NCI-H2171 treated with DMSO at 0.1 percent for 48 hours (cell line): ENCODE measurements at places on chromosomes 11 and 22.

GRCh38 chr11:94455861-94456260, 37.8 kb downstream of the MRE11 start:
- DNase-seq, result no peak

GRCh38 chr11:721741-722345, 15.8 kb downstream of the EPS8L2 start:
- DNase-seq, result no peak

- DNase-seq, result no peak
These were observed 7.0 kb upstream of the PRSS23 start for GRCh38 chr11:86793307-86793706.

- peak; percentile 84 for DNase-seq
These were observed at the start of gene TAF10 for GRCh38 chr11:6612213-6613041. TSS of gene TAF10 (minus strand) at chr11:6612216. CDS start at chr11:6612189, 27 bp downstream.

- DNase-seq, result no peak
These were observed 33.9 kb downstream of the SYTL2 start for GRCh38 chr11:85776951-85777602.

DNA sequence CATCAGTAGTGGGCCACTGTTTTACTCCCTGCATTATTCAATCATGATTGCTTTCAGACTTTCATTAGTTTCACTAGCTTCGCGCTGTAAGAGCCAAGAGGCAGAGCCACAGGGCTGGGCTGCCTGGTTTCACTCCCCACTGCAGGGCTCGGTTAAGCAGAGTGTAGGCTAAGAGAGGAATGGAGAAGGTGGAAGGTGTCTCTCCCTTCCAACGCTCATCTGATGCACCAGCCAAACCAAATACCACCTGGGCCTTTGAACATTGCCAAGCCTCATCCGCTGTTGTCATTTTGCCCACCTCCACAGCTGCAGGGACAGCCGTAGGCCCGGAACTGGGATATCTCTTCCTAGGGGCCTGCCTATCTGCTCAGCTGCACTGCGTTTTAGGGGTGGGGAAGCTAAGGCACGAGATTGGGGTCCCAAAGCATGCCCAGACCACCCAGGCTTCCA, 480 bp upstream of the SMARCB1 start:
- no peak for DNase-seq

DNA sequence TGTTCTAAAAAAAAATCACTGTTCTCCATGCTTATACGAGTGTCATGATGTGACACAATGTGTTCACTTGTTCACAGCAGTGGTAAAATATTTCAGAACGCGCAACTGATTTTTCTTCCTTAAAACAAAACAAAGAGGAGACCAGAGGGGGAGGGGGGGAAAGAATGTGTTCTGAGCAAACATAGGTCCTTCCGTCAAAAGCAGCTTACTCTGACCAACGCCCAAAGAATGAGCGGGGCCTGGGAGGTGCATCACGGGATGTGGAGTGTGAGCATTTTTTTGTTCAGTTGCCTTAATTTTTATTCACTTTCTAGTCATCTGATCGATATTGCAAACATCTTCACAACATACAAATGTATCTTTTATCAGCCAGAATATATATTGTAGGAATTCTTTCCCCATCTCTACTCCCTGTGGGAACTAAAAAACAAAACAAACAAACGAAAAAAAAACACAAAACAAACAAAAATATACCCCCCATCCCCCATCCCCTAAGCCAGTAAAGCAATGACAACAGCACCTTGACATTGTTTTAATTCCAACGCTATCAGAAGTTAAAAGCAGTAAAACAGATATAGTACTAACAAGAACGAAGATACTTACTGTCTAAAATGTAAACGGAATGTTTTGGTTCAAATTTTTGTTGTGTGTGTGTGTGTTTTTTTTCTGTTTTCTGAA, 43.3 kb downstream of the BDNF start:
- DNase-seq, result no peak

DNA sequence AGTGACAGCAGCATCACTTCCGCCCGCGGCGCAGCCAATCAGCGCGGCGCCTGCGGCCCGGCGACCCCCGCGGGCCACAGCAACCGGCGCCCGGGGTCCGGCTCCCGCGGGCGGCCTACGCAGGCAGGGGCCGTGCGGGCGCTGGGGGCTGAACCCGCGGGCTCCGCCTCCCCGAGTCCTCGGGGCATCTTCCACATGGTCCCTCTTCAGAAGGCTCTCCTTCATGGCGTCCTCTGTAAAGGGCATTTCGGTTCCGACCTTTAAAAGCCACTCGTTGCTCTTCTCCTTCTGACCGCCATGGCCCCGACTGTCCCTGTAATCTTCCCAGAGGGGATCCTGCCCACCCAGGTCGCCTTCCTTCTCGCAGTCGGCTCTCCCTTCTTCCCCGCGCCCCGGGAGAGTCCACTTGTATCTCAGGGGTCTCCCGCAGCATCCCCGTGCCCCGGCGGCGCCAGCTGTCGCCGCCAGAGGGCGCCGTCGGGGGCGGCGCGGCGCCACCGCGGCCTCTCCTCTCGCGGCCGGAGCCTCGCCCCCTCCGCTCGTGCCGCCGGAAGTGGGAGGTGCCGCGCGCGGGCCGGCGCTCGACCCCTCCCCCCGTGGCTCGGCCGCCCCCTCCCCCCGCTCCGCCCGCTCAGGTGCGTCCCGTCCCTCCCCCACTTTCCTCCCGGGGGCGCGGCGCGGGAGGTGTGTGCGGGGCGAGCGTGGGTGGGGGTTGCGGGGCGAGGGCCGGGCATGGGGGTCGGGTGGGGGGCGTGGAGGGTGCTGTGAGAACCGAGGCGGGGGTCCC, at the start of gene RNF214:
TSS of gene RNF214 (plus strand) at position 580 of the 787 bp plus-strand sequence. CDS start 1,602 bp downstream, outside the sequence.
- peak; percentile 68 for DNase-seq

- no peak for DNase-seq
These were observed 35.2 kb downstream of the MAML2 start for GRCh38 chr11:96307776-96308140.

- no peak for DNase-seq
These were observed 6.4 kb downstream of the PTPRJ start for GRCh38 chr11:47986742-47987141.

GRCh38 chr11:69018924-69019323, 5.9 kb upstream of the MRGPRF start:
- no peak for DNase-seq

- no peak for DNase-seq
These were observed 18.7 kb upstream of the PANX2 start for GRCh38 chr22:50151571-50152537.

DNA sequence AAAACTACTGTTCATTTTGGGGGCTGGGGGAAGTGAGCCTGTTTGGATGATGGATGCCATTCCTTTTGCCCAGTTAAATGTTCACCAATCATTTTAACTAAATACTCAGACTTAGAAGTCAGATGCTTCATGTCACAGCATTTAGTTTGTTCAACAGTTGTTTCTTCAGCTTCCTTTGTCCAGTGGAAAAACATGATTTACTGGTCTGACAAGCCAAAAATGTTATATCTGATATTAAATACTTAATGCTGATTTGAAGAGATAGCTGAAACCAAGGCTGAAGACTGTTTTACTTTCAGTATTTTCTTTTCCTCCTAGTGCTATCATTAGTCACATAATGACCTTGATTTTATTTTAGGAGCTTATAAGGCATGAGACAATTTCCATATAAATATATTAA, 87.1 kb upstream of the BIRC3 start:
- DNase-seq, result no peak

GRCh38 chr22:35523167-35523947, 17.3 kb upstream of the RASD2 start:
- peak; percentile 64 for DNase-seq

DNA sequence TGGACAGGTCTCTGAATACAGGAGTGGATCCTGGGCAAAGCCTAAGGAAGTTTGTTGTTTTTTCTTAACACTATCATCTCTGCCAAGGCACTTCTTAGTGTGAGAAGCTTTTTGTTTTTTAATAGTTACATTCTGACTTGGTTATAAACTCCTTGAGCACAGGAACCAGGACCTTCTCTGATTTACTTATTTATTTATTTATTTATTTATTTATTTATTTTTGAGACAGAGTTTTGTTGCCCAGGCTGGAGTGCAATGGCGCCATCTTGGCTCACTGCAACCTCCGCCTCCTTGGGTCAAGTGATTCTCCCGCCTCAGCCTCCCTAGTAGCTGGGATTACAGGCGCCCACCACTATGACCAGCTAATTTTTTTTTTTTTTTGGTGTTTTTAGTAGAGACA, 11.0 kb downstream of the RNF185 start:
- DNase-seq, result no peak

GRCh38 chr22:25546751-25547150, 17.7 kb upstream of the GRK3 start:
- DNase-seq, result no peak

DNA sequence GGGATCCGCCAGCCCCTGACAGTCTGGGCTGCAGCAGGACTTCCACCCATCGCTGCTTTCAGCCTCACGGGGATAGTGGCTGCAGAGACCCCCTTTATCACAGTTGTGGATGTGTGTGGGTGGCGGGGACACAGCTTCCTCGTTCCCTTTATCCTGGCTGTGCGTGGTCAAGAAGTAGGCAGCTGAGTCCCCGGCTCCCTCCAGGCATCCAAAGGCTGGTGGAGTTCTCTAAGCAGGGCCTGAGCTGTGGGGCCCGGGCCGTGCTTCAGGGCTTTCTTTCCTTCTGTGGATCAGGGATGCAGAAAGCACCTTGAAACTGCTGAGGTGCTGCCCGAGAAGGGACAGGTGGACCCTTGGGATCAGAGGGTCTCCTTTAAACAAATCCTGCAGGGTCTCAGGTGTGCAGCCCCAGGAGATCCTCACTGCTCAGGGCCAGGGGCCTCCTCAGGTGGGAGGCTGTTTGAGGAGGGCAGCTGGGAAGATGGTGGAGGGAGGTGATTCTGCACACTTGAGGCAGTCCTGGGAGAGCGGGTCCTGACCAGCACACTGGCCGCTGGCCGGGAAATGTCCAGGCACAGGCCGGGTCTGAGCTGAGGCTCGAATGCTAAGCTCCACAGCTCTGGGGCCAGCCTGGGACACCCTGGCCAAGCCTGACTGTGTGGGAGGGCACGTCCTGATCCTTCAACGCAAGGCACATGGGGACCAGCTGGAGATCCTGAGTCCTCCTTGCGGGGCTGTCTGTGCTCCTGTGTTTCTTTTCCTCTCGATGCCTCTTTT, 1024.3 kb downstream of the BRD1 start:
- no peak for DNase-seq

DNA sequence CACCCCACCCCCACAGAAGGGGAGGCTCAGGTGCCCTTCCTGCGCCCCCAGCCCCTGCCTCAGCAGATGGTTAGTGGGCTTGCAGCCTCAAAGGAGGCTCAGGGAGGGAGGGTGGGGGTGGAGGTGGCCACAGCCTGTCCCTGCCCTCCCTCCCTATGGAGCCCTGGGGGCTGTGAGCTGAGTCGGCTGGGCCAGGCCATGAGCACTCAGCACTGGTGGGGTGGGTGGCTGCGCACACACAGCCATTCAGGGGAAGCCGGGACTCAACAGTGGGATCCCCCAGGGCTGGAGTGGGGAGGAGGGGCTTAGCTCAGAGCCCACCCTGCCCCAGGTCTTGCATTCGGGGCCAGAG, 50.2 kb downstream of the FLRT1 start:
- no peak for DNase-seq

- DNase-seq, result no peak
These were observed 462 bp downstream of the UBE2L6 start for GRCh38 chr11:57566905-57567514.

DNA sequence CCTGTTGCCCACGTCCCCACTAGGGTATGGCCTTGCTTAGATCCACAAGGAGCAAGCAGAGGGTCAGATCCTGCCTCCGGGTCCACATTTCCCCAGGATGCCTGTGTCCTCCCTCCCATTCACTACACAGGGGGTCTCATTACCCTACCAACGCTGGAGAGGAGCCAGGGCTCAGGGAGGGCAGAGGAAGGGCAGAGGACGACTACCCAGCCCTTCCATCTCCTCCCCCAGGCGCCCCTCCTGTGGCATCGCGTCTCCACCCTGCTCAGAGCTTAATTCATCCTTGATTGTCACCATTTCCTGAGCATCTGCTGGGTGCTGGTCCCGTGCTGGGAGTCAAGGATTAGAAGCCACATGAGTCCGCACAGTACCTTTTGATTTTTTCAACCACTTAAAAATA, 5.0 kb downstream of the NFAM1 start:
- peak; percentile 64 for DNase-seq

GRCh38 chr11:16843294-16843693, 104.8 kb downstream of the C11orf58 start:
- peak; percentile 79 for DNase-seq

DNA sequence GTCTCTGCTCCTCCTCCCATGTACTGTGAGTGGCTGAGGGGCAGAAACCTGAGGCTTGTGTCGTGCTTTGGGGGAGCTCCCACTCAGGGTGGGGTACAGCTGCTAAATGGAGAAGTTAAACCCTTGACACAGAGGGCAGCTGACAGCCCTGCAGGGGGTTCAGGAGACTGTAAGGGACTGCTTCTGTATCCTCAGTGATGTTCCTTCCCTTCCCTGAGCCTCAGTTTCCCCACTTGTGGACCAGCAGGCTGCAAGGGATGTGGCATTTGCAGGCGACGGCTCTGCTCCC, 15.6 kb downstream of the SYNGR1 start:
- DNase-seq, result no peak

DNA sequence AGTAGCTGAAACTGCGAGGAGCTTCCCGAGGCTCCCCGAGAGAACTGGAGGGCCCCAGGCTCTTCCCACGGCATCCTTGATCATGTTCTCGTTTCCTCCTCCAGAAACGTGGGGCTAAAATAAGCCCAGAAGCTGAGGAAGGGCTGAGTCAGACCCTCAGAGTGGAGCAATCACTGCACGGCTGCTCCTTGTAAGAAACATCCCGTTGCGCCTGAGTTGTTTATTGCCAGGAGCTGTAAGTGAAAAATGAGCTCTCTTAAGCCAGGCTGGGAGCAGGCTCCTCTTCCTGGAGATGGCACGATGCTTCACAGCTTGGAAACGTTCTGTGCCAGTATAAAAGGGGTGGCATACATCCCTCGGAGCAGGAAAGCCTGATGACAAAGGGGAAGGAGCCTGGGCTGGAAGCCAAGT, 47.3 kb upstream of the SYN3 start:
- DNase-seq, result peak; percentile 43

GRCh38 chr22:41787331-41787730, 13.1 kb upstream of the CCDC134 start:
- DNase-seq, result no peak

DNA sequence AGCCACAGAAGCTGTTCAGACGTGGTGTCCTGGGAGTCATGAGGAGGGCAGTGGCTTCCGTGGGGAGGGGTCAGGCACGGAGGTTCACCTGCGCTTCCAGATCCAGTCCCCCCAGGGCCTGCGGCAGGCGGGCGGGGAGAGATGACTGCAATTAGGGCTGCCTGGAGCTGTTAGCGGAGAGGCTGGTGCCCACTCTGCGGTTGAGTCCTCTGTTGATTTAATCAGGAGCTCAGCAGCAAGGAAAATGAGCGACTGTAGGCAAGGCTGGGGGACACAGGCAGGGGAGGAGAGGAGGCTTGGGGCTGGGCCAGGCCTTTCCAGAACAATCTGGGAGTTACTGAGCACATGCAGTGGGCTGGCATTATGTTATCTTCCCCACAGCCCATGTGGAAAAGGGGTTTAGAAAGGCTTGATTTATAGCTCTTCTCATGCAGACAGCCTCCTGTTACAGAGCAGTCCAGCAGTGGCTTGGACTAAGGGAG, 13.1 kb downstream of the PLCB3 start:
- no peak for DNase-seq

DNA sequence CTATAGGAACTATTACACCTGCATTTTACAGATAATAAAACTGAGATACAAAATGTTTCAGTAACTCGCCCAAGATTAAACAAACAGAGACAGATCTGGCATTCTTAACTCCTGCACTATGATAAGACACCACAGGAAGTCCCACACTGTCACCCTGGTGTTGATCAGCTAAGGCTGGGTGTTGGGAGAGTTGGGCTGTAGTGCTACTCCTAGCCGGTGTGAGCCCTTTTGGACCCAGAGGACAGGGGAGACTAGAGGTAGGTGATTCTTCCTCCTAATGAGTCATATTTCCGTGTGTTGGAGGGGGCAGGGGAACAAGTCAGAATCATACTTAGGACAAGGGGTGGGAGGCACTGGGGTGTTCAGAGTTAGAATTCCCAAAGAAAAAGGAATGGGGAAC, 353.2 kb upstream of the TENM4 start:
- no peak for DNase-seq
